ENCODE measurements at places on chromosomes 4 and X. TPM values are rescaled to one million over a fixed set of nuclear protein-coding genes. Genes with fewer than 3 reads are reported as not detected.

- peak; percentile 2 for DNase-seq
- H3K4me3 ChIP-seq = no peak overlapping the region
- peaks cover 5% of the 10 kb centered on the region for H3K27me3 ChIP-seq
Observed at GRCh38 chrX:120380699-120381098, 18.8 kb downstream of the ATP1B4 start.

Gene FGF5
- 0.13 TPM for total RNA-seq

- H3K27me3 ChIP-seq = no peaks in the 10 kb centered on the region
- H3K36me3 ChIP-seq = no peaks in the 10 kb centered on the region
- DNase-seq = no peak
Observed at GRCh38 chrX:29652484-29652883, 562.9 kb upstream of the MAGEB2 start.

DNA sequence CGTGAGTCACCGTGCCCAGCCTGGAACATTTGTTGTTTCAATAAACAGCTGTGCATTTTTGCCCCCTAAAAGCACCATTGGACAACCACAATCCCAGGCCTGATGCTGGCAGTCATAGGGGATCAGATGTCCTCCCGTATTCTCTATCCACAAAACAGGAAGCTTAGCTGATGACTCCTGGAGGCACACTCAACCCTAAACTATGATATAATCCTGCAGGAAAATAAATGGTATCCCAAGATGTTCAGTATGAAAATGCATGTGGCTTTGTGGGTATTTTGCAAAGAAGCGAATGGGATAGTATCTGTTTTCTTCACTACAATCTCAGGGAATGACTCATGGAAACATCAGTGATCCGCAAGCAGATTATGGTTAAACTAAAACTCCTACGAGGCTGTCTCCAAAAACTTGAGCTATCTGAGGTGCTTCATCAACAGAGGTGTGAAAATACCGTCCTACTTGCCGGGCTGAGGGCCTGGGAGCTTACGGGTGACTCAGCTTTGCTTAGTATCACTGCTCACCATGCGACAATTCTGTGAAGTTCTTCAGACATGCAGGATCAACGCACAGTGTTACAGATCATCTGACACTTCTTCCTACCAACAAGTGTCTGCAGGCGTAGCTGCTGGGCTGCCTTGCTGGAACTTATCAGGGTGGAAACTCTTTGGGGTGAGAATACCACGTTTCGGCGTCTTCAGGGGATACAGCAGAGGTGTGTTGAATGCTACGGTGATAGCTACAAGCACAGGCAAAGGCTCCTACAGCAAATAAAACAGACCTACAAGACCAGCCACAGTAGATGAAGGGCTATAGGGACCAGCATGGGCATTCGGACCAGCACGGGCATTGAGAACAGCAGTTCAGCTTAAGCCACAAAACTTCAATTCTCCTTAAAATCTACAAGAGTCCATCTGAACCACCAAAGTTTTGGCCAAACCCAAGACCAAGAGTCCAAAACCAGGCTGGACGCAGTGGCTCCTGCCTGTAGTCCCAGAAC, 148.5 kb downstream of the DHRSX start:
- H3K36me3 ChIP-seq = no peaks in the 10 kb centered on the region
- H3K27ac ChIP-seq = peak overlapping the region; percentile 35
- no peak overlapping the region for H3K4me3 ChIP-seq
- peaks cover 11% of the 10 kb centered on the region for H3K4me1 ChIP-seq
- peak; percentile 23 for DNase-seq
- no peaks in the 10 kb centered on the region for H3K27me3 ChIP-seq

Gene CXCL10
- not detected for total RNA-seq

Gene PPP2R2C
- total RNA-seq = 0.09 TPM

- no peaks in the 10 kb centered on the region for H3K4me1 ChIP-seq
- H3K36me3 ChIP-seq = no peaks in the 10 kb centered on the region
- H3K27ac ChIP-seq = no peak overlapping the region
- DNase-seq = no peak
- H3K27me3 ChIP-seq = no peaks in the 10 kb centered on the region
Observed at GRCh38 chrX:129701624-129702069, 37.1 kb upstream of the XPNPEP2 start.

GRCh38 chr4:178395798-178396197, 953.6 kb upstream of the AGA start:
- no peaks in the 10 kb centered on the region for H3K27me3 ChIP-seq
- H3K27ac ChIP-seq = no peak overlapping the region
- no peak for DNase-seq
- H3K36me3 ChIP-seq = no peaks in the 10 kb centered on the region

GRCh38 chr4:176635372-176636261, 157.1 kb downstream of the VEGFC start:
- no peaks in the 10 kb centered on the region for H3K27me3 ChIP-seq
- H3K27ac ChIP-seq = peak overlapping the region; percentile 20
- peak; percentile 68 for DNase-seq
- no peak overlapping the region for H3K4me3 ChIP-seq
- H3K36me3 ChIP-seq = no peaks in the 10 kb centered on the region

GRCh38 chr4:38177035-38177546, 216.9 kb downstream of the PTTG2 start:
- peak; percentile 48 for DNase-seq
- H3K27ac ChIP-seq = no peak overlapping the region
- H3K27me3 ChIP-seq = no peaks in the 10 kb centered on the region
- no peak overlapping the region for H3K4me3 ChIP-seq
- no peaks in the 10 kb centered on the region for H3K36me3 ChIP-seq

GRCh38 chr4:44446191-44446590, 2.4 kb downstream of the KCTD8 start:
- no peak overlapping the region for H3K4me3 ChIP-seq
- peaks cover 58% of the 10 kb centered on the region for H3K27me3 ChIP-seq
- no peak overlapping the region for H3K27ac ChIP-seq
- DNase-seq = no peak

GRCh38 chr4:44662623-44663005, 11.2 kb upstream of the YIPF7 start:
- no peak overlapping the region for H3K4me3 ChIP-seq
- no peaks in the 10 kb centered on the region for H3K4me1 ChIP-seq
- DNase-seq = no peak
- no peak overlapping the region for H3K27ac ChIP-seq
- no peaks in the 10 kb centered on the region for H3K27me3 ChIP-seq
- H3K36me3 ChIP-seq = no peaks in the 10 kb centered on the region

- H3K27me3 ChIP-seq = no peaks in the 10 kb centered on the region
- DNase-seq = no peak
- no peak overlapping the region for H3K27ac ChIP-seq
- no peak overlapping the region for H3K4me3 ChIP-seq
- no peaks in the 10 kb centered on the region for H3K36me3 ChIP-seq
Observed at GRCh38 chr4:113524096-113524495, 237.4 kb downstream of the CAMK2D start.

GRCh38 chr4:109022961-109023360, 260.1 kb upstream of the ETNPPL start:
- no peak overlapping the region for H3K4me3 ChIP-seq
- H3K36me3 ChIP-seq = no peaks in the 10 kb centered on the region
- no peaks in the 10 kb centered on the region for H3K27me3 ChIP-seq

- H3K36me3 ChIP-seq = no peaks in the 10 kb centered on the region
- H3K4me3 ChIP-seq = no peak overlapping the region
- H3K27me3 ChIP-seq = no peaks in the 10 kb centered on the region
- peak; percentile 82 for DNase-seq
- peak overlapping the region; percentile 68 for H3K27ac ChIP-seq
Observed at GRCh38 chr4:185559915-185560281, 24.6 kb upstream of the PDLIM3 start.

GRCh38 chrX:39017077-39017476, 215.8 kb downstream of the MID1IP1 start:
- H3K27ac ChIP-seq = no peak overlapping the region
- H3K27me3 ChIP-seq = no peaks in the 10 kb centered on the region
- no peaks in the 10 kb centered on the region for H3K4me1 ChIP-seq
- no peaks in the 10 kb centered on the region for H3K36me3 ChIP-seq
- H3K4me3 ChIP-seq = no peak overlapping the region

GRCh38 chr4:4182835-4183568, 43.7 kb downstream of the OTOP1 start:
- H3K4me1 ChIP-seq = no peaks in the 10 kb centered on the region
- H3K36me3 ChIP-seq = no peaks in the 10 kb centered on the region
- H3K27me3 ChIP-seq = no peaks in the 10 kb centered on the region

- H3K36me3 ChIP-seq = no peaks in the 10 kb centered on the region
- H3K4me1 ChIP-seq = no peaks in the 10 kb centered on the region
- no peaks in the 10 kb centered on the region for H3K27me3 ChIP-seq
- H3K27ac ChIP-seq = no peak overlapping the region
- no peak for DNase-seq
- no peak overlapping the region for H3K4me3 ChIP-seq
Observed at GRCh38 chrX:22533898-22534297, 261.2 kb downstream of the CBLL2 start.

DNA sequence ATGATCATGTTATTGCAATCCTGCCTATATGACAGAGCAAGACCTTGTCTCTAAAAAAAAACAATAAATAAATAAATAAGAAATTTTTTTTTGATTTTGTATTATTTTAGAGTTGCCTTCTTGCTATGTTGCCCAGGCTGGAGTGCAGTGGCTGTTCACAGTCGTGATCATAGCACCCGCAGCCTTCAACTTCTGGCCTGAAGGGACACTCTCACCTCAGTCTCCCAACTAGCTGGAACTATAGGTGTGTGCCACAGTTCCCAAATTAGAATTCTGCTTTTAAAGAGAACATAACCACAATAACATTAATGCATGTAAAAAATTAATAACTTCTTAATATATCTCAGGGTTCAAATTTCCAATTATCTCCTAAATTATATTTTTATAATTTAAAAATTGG, 7.8 kb downstream of the YIPF6 start:
- H3K4me1 ChIP-seq = no peaks in the 10 kb centered on the region
- H3K4me3 ChIP-seq = no peak overlapping the region
- no peaks in the 10 kb centered on the region for H3K36me3 ChIP-seq
- DNase-seq = no peak

GRCh38 chr4:40976343-40976742, 226.6 kb downstream of the NSUN7 start:
- peaks cover 8% of the 10 kb centered on the region for H3K4me1 ChIP-seq
- H3K27me3 ChIP-seq = no peaks in the 10 kb centered on the region
- no peaks in the 10 kb centered on the region for H3K36me3 ChIP-seq

DNA sequence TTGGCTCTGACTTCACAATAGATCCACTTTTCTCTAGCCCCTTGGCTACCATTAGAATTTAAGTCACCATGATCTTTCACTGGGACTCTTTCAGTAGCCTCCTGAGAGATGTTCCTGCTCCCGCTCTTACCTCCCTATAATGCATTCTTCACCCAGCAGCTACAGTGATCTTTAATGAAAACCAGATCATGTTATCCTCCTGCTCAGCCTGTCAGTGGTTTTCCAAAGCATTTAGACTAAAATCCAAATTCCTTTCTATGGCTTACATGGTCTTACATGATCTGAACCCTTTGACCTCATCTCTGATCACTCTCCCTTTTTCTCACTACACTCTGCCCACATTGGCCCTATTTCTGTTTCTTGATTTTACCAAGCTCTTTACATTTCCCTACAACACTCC, 18.3 kb upstream of the RPS6KA3 start:
- H3K27ac ChIP-seq = no peak overlapping the region
- no peak overlapping the region for H3K4me3 ChIP-seq
- DNase-seq = no peak
- H3K36me3 ChIP-seq = no peaks in the 10 kb centered on the region
- H3K27me3 ChIP-seq = no peaks in the 10 kb centered on the region

DNA sequence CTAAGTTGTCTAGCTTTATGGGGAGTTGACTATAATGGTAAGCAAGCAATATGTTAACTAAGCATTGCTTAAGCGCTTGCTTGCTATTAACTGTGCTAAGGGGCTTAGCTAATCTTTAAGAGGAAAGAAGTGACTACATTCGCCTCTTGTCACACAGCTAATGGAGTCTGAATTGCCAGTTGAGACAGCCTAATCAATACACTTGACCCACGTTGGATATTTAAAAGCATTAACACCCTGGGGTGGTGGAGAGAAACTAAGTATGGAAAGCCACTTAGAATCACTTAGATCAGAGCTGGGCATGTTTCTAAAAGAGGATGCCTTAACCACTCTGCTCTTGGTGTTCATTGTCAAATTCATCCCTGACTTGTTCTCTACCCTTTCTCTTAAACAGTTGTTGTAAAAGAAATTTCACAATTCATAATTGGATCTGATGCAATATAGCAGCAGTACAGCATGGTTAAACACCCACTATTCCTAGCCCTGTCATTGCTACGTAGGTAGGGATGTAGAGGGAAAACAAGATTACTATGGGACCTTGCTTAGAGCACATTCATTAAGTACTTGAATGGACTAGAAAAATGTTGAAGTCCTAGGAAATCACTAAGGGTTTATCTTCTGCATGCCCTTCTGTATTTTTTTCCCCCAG, 3.5 kb downstream of the ZAR1 start:
- H3K4me3 ChIP-seq = no peak overlapping the region
- peaks cover 4% of the 10 kb centered on the region for H3K4me1 ChIP-seq
- H3K36me3 ChIP-seq = peaks cover under 1% of the 10 kb centered on the region
- no peak overlapping the region for H3K27ac ChIP-seq
- no peak for DNase-seq

Gene CCSER1
- total RNA-seq = 1.8 TPM

GRCh38 chr4:159010563-159011260, 92.2 kb upstream of the RAPGEF2 start:
- no peak overlapping the region for H3K27ac ChIP-seq
- H3K27me3 ChIP-seq = no peaks in the 10 kb centered on the region
- no peak for DNase-seq

DNA sequence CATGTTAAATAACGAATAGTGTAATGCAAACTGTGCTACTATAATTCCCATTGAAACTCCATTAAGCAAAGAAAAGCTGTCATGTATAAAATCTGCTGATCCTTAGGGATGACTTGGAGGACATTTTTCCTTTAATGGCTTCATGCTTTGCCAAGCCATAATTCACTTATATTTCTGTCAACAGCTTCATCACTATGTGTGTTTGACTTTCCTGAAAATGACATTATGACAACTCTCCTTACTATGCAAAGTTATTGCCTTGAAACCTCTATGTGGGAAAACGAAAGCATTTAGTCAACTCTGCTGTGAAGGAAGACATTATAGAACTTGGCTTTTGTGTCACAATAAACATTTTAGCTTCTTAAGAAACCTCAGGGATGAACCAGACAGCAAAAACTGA, 210.5 kb downstream of the GRXCR1 start:
- no peaks in the 10 kb centered on the region for H3K27me3 ChIP-seq
- H3K4me1 ChIP-seq = no peaks in the 10 kb centered on the region
- no peak overlapping the region for H3K27ac ChIP-seq
- no peak overlapping the region for H3K4me3 ChIP-seq
- no peaks in the 10 kb centered on the region for H3K36me3 ChIP-seq
- DNase-seq = no peak

- no peaks in the 10 kb centered on the region for H3K36me3 ChIP-seq
- no peaks in the 10 kb centered on the region for H3K27me3 ChIP-seq
- no peak overlapping the region for H3K27ac ChIP-seq
- H3K4me3 ChIP-seq = no peak overlapping the region
- no peaks in the 10 kb centered on the region for H3K4me1 ChIP-seq
Observed at GRCh38 chr4:4524364-4524763, 17.5 kb downstream of the STX18 start.

GRCh38 chr4:8524595-8525382, 55.4 kb upstream of the GPR78 start:
- no peaks in the 10 kb centered on the region for H3K27me3 ChIP-seq
- no peaks in the 10 kb centered on the region for H3K4me1 ChIP-seq
- DNase-seq = no peak
- no peak overlapping the region for H3K27ac ChIP-seq

Gene RBMXL3
- not detected for total RNA-seq

GRCh38 chr4:89914609-89915550, 20.2 kb downstream of the MMRN1 start:
- H3K4me3 ChIP-seq = no peak overlapping the region
- no peaks in the 10 kb centered on the region for H3K4me1 ChIP-seq
- H3K27me3 ChIP-seq = no peaks in the 10 kb centered on the region
- peaks cover 33% of the 10 kb centered on the region for H3K36me3 ChIP-seq
- no peak overlapping the region for H3K27ac ChIP-seq

GRCh38 chrX:43861750-43862149, 20.5 kb downstream of the MAOB start:
- no peak overlapping the region for H3K27ac ChIP-seq
- peaks cover 4% of the 10 kb centered on the region for H3K4me1 ChIP-seq
- no peaks in the 10 kb centered on the region for H3K27me3 ChIP-seq
- no peak for DNase-seq
- no peak overlapping the region for H3K4me3 ChIP-seq
